ENCODE measurements at places on chromosomes 12 and 14. TPM values are rescaled to one million over a fixed set of nuclear protein-coding genes. Genes with fewer than 3 reads are reported as not detected.

DNA sequence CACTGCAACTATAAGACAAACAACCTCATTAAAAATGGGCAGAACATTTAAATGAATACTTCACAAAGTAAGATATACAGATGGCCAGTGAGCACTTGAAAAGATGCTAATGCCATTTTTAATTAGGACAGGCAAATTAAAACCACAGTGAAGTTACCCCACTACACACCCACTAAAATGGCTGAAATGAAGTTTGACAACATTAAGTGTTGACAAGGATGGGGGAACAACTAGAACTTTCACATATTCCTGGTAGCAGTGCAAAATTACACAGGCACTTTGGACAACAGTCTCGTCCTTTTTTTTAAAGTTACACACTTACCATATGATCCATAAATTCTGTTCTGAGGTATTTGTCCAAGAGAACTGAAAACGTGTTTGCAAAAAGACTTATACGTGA lies 278.9 kb upstream of the DIO3 start:
- DNase-seq = no peak

DNA sequence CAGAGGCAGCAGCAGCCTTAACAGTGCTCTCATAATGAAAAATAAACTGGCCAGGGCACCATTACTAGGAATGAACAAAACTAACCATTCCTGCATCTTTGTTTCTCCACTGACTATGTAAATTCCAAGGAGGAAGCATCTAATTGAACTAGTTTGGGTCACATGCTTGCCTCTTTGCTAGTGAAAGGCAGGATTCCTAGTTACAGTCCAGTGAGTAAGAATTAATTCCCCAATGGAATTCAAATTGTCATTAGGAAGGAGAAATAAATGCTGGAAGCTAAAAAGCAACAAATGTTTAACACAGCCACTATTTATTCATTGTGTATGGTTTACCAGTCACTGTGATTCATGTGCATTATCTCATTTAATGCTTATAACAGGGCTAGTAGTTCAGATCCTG lies 316.0 kb downstream of the CCDC91 start:
- DNase-seq = no peak

DNA sequence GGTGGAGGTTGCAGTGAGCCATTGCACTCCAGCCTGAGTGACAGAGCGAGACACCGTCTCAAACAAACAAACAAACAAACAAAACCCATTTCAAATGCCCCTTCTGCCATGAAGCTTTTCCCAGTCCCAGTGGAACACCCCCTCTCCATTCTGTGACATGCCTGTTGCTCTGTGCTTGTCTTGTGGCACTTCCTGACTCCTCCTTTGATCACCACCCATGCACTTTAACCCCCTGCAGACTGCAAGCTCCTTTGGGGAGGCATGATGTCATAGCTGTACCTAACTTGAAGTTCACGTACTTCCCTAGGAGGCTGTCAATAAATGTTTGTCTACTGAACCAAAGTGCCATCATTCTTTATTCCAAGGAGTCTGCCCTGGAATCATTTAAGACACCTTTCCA lies 64.7 kb downstream of the TMCC3 start:
- DNase-seq = no peak

The ZDHHC17 gene
- 31.7 TPM for total RNA-seq

The BCL2L14 gene
- 1.8 TPM for total RNA-seq
